ENCODE measurements at places on chromosomes 6 and 20. TPM values are rescaled to one million over a fixed set of nuclear protein-coding genes. Genes with fewer than 3 reads are reported as not detected.

HSPA12B gene
- total RNA-seq, result not detected

OPRL1 gene
- total RNA-seq, result 1.2 TPM

SGK2 gene
- 68.2 TPM for total RNA-seq

RHAG gene
- not detected for total RNA-seq

DNA sequence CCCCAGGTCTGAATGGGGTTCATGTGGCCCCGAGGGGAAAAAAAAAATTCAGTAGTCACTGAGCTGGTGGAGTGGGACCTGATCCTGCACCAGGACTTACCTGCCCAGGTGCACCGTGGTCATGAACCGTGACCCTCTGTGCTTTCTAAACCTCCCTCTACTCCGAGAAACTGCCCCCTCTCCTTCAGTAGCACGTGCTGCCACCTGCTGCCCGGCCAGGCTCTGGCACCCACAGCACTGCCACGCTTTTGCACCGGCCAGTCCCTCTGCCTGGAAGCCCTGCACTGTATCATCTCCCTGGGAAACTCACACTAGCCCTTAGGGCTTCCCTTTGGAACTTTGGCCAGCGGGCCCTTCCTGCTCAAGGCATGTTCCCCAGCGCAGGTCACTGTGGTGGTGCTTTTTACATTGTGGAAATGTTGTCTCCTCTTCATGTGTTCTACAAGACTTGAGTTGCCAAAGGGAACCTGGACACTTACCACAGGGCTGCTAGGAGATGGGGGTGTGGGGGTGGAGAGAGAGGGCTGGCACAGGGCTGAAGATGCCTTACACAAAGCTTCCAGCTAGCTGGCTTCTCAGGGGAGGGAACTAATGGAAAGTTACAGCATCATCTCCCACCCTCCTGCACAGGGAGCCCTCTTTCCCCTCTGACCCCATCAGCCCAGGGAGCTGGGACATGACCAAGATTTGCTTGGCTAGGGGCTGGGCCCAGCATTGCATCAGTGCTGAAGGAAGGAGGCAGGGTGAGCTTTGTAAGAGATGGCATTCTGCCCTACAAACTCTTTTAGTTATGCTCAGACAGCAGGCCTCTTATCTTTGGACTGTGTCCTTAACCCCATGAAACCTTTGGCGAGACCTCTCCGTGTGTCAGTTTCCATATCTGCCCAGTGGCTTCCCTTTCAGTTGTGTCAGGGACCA, 2.5 kb upstream of the PTPRT start:
- DNase-seq, result peak; percentile 55

GRCh38 chr6:26224940-26225847, 138.0 kb downstream of the HFE start:
- DNase-seq, result no peak

DNA sequence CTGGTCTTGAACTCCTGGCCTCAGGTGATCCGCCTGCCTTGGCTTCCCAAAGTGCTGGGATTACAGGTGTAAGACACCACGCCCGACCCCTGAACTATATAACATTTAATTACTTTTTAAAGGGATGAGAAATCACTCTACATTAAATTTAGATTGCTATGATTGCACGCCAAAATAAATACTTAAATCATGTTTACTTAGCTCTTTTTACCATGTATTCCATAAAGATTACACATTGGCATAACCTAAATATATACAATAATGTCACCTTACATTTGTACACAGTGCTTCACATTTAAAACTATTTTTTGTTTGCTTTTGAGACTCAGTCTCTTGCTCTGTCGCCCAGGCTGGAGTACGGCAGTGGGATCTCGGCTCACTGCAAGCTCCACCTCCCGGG, 86.4 kb downstream of the IRAK1BP1 start:
- DNase-seq, result no peak

GRCh38 chr6:118918329-118918725, 16.6 kb downstream of the MCM9 start:
- no peak for DNase-seq

GRCh38 chr20:63578224-63579016, 4.4 kb upstream of the HELZ2 start:
- no peak for DNase-seq

DNA sequence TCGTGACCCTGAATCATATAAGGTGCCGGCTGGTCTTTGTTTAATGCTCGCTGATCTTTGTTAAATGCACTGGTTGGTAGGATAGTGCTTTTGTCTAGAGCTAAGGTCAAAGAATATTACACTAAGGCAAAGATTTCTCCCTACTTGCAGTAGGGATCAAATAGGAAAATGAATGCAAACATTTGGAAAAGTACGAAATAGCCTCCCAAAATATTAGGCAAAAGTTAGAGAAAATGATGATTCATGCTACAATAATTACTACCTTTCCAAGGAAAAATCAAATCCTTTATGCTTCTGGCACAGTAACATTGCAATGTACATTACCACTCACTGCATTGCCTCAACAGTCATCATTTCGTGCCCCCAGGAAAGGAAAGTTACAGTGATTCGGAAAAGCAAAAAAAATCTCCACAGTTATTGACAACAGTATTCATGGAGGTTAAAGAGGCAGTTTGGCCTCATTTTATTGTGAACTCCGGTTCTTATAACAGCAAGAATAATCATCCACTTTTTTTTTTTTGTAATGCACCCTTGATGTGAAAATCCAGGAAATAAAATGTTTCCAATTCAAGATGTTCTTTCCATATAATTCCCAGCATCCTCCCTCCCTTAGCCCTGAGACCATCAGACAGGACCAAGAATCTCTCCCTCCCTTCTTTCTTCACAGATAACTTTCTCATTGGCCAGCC, 61.7 kb upstream of the ZMYND8 start:
- no peak for DNase-seq

- DNase-seq, result no peak
These were observed 407.7 kb downstream of the CDH26 start for GRCh38 chr20:60365882-60366281.

DNA sequence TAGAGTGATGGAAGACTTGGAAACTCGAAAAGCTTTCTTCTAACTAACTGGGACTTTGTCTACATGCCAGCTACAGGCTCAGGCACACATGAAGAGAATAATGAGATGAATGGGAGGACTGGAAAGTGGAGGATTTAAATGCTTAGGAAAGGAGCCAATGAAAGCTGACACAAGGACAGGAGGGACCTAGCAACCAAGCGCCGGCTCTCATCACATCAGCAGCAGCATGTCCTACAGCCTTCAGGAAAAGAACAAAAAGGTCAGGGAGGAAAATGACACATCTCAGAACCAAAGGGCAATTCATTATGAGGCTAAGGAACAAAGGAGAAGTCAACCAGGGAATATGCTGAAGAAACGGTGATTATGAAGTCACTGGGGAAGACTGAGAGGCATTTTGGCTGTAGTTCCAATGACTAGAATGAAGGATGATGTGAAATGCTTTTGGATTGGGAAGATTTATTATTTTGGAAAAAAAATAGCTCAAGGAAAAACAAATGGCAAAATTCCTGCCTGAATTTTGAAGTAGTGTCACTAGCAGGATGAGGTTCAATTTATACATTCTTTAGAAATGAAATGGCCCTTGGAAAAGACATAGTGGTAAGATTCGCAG, 5.7 kb downstream of the BACH2 start:
- no peak for DNase-seq

DNA sequence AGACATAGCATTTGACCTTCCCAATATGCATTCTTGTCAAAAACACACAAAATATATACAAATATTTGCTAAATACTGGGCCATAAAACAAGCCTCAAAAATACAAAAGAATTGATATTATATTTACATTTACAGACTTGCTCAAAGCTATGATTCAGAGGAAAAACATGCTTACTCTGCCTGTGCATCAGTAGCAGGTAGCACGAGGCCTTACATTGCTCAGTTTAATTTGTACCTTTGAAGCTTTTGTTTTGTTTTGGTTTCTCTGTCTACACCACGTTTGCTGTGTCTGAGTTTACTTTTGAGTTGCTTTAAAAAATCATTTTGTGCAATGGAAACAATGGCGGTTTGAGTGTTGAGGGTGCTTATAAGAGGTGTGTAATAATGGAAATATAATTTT, 99.3 kb downstream of the PHF3 start:
- no peak for DNase-seq

- DNase-seq, result no peak
These were observed 12.1 kb downstream of the APMAP start for GRCh38 chr20:24980291-24981053.

DNA sequence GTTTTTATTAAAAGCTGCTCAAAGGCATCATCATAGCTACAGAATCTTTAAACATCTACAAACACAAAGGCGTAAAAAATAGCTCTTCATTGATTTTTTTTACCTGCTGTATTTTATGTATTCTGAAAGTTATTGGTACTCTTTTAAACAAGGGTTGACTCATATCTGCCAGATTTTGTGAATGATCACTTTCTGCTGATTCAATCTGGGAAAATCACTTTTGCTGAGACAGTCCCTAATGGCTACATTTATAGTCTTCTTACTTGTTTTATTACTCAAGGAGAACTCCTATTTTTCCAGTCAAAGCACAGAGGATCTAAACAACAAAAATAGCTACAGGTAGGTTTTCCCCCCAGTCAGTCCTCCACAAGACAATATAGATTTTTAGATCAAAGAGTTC, 739.0 kb downstream of the CBLN4 start:
- no peak for DNase-seq

DNA sequence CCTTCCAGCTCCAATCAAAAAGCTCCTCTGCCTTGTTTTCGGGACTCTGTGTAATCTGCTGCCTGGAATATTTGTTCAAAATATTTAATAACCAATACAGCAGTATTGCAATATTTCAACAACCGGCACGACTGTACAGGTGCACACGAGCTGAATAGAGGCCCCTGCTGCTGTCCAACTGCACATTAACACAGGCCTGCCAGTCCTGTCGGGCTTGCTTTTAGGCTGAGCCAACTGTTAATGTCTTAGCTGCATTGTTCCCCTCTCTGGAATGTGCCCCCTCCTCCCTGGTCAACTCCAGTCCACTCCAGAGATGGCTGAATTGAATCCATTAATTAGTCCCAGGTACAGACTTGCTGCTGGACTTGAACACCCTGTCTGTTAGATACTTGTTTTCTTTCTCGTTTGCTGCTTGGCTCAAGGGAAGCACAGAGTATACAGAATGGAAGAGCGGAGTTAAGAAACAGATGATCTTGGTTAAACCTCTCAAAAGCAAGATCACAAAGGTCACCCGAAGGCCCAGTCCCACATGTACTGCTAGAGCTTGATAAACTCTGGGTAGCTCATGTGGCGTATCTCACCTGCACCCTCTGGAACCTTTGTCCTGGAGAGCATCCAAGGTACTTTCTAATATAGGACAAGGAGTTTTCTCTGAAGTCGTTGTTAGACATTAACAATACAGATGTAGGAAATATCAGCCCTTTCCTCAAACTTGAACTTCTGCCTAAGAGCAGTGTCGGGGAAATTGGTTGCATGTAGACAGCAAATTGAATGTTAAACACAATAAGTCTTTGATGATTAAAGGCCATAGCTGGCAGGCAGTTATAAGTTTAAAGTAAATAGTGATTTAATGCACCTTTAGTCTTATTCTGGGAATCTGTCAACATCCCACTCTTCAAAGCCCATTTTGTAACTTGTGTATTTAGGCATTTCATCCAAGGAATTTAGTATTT, 31.9 kb downstream of the SHLD1 start:
- no peak for DNase-seq

DNA sequence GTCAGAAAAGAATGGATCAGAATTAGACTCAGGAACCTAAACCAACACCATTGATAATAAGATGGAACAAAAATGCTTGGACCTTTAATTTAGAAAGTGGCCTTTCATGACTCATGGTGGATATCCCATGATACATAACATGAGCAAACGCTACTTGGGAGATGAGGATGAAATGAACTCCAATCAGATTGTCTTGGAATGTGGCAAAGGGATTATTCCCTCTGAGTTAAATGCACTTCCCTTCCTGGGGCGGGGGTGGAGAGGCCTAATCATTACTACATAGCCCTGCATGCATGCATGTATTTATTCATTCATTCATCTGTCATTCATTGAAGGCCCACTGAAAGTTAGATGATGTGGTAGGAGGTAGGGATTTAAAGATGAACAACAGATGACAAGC, 174.0 kb downstream of the AIG1 start:
- DNase-seq, result no peak

DNA sequence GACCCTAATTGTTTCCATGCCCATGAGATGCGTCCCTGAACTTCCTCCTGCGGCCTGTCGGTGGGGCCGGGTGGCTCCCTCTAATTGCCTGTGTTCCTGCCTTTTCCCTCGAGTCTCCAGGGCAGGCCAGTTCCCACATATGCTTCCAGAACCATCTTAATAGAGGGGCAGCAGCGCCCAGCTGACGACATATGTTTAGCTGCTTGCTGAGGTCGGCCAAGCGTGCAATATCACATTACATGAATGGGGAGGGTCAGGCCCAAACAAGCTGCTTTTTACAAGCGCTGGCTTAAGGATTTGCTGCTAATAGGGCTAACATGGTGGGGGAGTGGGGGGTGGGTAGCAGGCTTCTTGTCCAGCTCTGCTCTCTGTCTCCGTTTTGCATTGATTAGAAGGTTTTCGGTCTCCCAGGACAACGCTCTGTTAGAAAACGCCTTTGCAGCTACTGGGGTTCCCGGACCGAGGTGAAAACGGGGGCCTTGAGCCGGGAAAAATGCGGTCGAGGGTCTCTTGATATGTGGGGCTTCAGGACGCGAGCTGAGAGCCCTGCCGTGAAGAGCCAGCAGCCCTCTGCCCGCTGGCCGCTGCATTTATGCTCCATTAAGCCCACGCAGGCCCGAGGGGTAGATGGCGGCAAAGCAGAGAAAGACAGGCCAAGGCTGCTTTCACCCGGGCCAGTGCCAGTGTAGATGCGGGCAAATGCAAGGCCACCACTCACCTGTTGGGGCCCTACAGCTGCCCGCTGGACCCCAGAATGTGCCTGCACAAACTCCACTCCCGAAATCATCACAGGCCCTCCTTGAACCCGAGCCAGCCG, 308.5 kb downstream of the BMP7 start:
- DNase-seq, result no peak

GRCh38 chr20:18638768-18639167, 50.9 kb downstream of the DTD1 start:
- no peak for DNase-seq

DNA sequence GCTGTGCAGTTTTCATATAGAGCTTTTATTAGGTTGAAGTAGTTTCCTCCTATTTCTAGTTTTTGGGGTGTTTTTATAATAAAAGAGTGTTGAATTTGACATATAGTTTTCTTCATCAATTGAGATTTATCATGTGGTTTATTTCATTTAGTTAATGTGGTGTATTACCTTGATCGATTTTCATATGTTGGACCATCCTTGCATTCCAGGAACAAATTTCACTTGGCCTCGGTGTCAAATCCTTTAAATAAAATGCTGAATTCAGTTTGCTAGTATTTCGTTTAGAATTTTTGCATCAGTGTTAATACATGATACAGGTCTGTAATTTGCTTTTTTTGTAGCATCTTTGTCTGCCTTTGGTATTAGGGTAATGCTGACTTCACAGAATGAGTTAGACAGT, 6.0 kb downstream of the DYNLT2 start:
- DNase-seq, result no peak

All from HT-29 (cell line).